ENCODE measurements at places on chromosomes 16 and 17. TPM values are rescaled to one million over a fixed set of nuclear protein-coding genes. Genes with fewer than 3 reads are reported as not detected.

- H3K4me1 ChIP-seq: peaks cover 33% of the 10 kb centered on the region
- no peak for DNase-seq
- H3K36me3 ChIP-seq: no peaks in the 10 kb centered on the region
- H3K27me3 ChIP-seq: no peaks in the 10 kb centered on the region
Observed at GRCh38 chr17:50211249-50212120, 10.1 kb upstream of the COL1A1 start.

GRCh38 chr17:896953-897661, 82.5 kb downstream of the NXN start:
- DNase-seq: no peak
- peaks cover 11% of the 10 kb centered on the region for H3K4me1 ChIP-seq
- H3K36me3 ChIP-seq: no peaks in the 10 kb centered on the region
- peak overlapping the region; percentile 68 for H3K27ac ChIP-seq
- no peaks in the 10 kb centered on the region for H3K27me3 ChIP-seq

DNA sequence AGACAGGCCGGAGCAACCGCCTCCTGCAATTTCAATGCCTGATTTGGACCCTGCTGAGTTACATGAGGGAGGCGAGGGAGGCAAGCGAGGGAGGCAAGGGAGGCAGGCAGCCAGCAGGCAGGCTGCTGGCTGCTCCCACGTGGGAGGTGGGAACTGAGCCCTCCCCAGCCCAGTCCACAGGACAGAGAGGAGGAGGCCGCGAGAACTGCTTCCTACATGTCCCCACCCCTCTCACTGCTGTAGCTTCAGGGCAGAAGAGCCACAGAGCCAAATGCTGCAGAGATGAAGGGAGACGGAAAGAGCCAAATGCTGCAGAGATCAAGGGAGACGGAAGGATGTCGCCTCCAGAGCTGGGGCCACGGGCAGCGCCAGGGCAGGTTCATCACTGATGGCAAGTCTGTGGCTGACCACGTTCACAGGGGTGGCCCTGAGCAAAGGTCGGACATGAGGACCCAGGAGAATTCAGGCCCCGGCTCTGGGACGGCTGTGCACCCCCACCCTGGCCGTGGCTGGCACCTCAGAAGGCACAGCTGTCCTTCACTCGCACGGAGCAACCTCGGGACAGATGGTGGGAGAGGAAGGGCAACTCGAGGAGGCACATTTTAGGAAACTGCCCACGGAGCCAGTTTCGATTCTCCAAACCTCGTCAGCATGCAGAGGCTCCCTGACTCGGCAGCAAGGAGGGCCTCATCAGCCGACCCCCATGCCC, 21.5 kb downstream of the RPH3AL start:
- H3K27me3 ChIP-seq: no peaks in the 10 kb centered on the region
- no peak overlapping the region for H3K27ac ChIP-seq
- no peaks in the 10 kb centered on the region for H3K36me3 ChIP-seq

- no peaks in the 10 kb centered on the region for H3K27me3 ChIP-seq
- H3K27ac ChIP-seq: no peak overlapping the region
- H3K4me1 ChIP-seq: no peaks in the 10 kb centered on the region
- no peak overlapping the region for H3K4me3 ChIP-seq
Observed at GRCh38 chr17:16941072-16942036, 30.6 kb downstream of the TNFRSF13B start.

DNA sequence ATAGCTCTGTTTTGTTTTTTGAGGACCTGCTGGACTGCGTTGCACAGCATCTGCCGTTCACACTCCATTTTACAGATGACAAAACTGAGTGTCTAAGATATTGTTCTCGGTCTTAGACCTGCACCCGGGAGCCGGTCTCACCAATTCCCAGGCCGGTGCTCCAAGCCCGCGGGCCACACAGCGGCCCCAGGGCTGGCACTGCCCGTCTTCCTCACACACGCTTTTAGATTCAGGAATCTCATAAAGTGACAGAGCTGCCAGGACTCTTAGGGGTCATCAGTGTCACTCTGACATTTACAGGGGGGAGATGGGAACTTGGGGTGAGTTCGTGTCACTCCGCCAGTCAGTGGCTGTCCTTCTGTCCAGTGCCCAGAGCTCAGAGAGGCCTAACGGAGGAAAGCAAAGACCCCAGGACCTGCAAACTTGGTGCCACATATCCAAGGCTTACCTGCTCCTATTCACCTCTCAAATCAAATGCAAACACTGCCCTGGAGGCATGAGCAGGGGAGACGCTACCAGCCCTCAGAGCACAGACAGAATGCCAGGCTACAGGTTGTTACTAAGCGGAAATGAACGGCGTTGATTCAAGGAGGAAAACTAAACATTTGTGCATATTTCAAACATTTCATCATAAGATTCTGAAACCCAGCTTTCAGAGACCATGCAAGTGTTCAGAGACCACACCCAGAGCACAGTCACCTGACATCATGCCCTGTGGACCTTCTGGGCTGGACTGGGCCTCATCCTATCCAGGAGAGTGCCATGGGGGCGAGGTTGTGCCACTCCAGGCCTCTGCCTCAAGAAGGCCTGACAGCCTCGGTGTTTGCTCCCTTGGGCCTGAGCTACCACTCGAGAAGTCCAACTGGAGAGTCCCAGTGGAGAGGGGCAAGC, 29.5 kb downstream of the TNFRSF13B start:
- no peaks in the 10 kb centered on the region for H3K36me3 ChIP-seq
- H3K27ac ChIP-seq: no peak overlapping the region
- H3K4me3 ChIP-seq: no peak overlapping the region
- H3K27me3 ChIP-seq: no peaks in the 10 kb centered on the region

- H3K4me3 ChIP-seq: no peak overlapping the region
- H3K27ac ChIP-seq: no peak overlapping the region
- no peaks in the 10 kb centered on the region for H3K27me3 ChIP-seq
- H3K4me1 ChIP-seq: no peaks in the 10 kb centered on the region
- DNase-seq: no peak
Observed at GRCh38 chr17:33049781-33050414, 58.3 kb downstream of the SPACA3 start.

The STX8 gene
- total RNA-seq: 51.8 TPM

DNA sequence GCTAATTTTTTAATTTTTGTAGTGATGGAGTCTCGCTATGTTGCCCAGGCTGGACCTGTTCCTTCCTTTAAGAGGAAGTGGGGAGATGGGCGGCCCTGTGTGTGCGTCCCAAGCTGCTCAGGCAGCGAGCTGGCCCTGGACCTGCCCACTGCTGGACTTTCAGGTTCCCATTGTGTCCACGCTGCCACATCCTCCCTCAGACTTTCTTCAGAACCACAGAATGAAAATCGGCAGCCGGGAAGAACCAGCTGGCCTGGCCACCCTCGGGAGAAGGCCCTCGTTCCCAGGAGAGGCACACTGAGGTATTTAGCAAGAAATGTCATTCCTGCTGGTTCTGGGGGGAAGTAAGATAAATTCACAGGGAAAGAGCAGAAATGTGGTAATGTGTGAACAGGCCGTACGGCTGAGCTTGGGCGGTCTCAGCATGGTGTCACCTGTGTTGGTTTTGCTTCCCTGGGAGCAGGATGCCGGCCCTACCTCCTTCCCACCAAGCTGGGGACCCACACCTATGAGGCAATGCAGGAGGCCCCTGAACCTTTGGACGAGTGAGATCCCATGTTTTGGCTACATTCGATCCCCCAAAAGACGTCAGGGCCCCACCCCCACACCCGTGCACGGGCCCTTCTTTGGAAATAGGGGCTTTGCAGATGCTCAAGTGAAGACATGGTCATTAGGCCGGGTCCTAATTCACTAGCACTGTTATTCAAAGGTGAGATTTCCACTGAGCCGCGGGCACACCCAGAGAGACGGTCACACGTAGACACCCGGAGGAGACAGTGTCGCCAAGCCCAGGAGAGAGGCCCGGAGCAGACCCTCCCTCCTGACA, 35.9 kb upstream of the ZNF469 start:
- H3K27ac ChIP-seq: no peak overlapping the region
- H3K27me3 ChIP-seq: no peaks in the 10 kb centered on the region
- no peak for DNase-seq
- no peaks in the 10 kb centered on the region for H3K36me3 ChIP-seq

GRCh38 chr17:65183736-65184135, 46.6 kb downstream of the RGS9 start:
- H3K27me3 ChIP-seq: no peaks in the 10 kb centered on the region
- H3K4me3 ChIP-seq: no peak overlapping the region
- H3K36me3 ChIP-seq: no peaks in the 10 kb centered on the region
- no peak for DNase-seq

The OR3A3 gene
- total RNA-seq: not detected

The PPP1R27 gene
- total RNA-seq: not detected

- no peak overlapping the region for H3K27ac ChIP-seq
- DNase-seq: no peak
- no peaks in the 10 kb centered on the region for H3K4me1 ChIP-seq
Observed at GRCh38 chr16:12324152-12324551, 347.6 kb downstream of the SNX29 start.

The CKLF gene
- 62.8 TPM for total RNA-seq

GRCh38 chr17:31561469-31562375, 170.2 kb downstream of the RAB11FIP4 start:
- H3K4me1 ChIP-seq: peaks cover 64% of the 10 kb centered on the region
- no peak for DNase-seq
- H3K4me3 ChIP-seq: no peak overlapping the region
- H3K36me3 ChIP-seq: no peaks in the 10 kb centered on the region

GRCh38 chr16:3038896-3039295, 2.2 kb upstream of the BICDL2 start:
- H3K27ac ChIP-seq: no peak overlapping the region
- peaks cover 12% of the 10 kb centered on the region for H3K27me3 ChIP-seq
- H3K4me1 ChIP-seq: peaks cover 7% of the 10 kb centered on the region
- no peak overlapping the region for H3K4me3 ChIP-seq

The MYH2 gene
- not detected for total RNA-seq

The MC1R gene
- total RNA-seq: 5.2 TPM

- no peaks in the 10 kb centered on the region for H3K4me1 ChIP-seq
- H3K36me3 ChIP-seq: peaks cover 51% of the 10 kb centered on the region
- H3K27ac ChIP-seq: no peak overlapping the region
- H3K4me3 ChIP-seq: no peak overlapping the region
- no peaks in the 10 kb centered on the region for H3K27me3 ChIP-seq
Observed at GRCh38 chr17:28878981-28879380, 18.6 kb downstream of the FLOT2 start.

- no peak overlapping the region for H3K4me3 ChIP-seq
- no peak overlapping the region for H3K27ac ChIP-seq
- H3K27me3 ChIP-seq: no peaks in the 10 kb centered on the region
- peaks cover 3% of the 10 kb centered on the region for H3K36me3 ChIP-seq
- no peak for DNase-seq
Observed at GRCh38 chr17:54935471-54935870, 33.0 kb downstream of the COX11 start.

- no peak overlapping the region for H3K27ac ChIP-seq
- H3K4me3 ChIP-seq: no peak overlapping the region
- H3K4me1 ChIP-seq: no peaks in the 10 kb centered on the region
- no peaks in the 10 kb centered on the region for H3K27me3 ChIP-seq
Observed at GRCh38 chr17:31788956-31789355, 70.1 kb downstream of the COPRS start.

- no peak overlapping the region for H3K27ac ChIP-seq
- H3K4me1 ChIP-seq: no peaks in the 10 kb centered on the region
- no peaks in the 10 kb centered on the region for H3K27me3 ChIP-seq
- DNase-seq: no peak
Observed at GRCh38 chr16:52501746-52502145, 45.2 kb downstream of the TOX3 start.

The SLC16A5 gene
- total RNA-seq: 61.7 TPM

GRCh38 chr17:13200671-13201070, 182.8 kb upstream of the ELAC2 start:
- H3K27me3 ChIP-seq: no peaks in the 10 kb centered on the region
- no peak overlapping the region for H3K27ac ChIP-seq
- H3K36me3 ChIP-seq: no peaks in the 10 kb centered on the region
- H3K4me3 ChIP-seq: no peak overlapping the region

The FOXO3B gene
- total RNA-seq: 4.6 TPM

- H3K4me3 ChIP-seq: no peak overlapping the region
- peaks cover 3% of the 10 kb centered on the region for H3K27me3 ChIP-seq
- peaks cover 11% of the 10 kb centered on the region for H3K36me3 ChIP-seq
- peaks cover 50% of the 10 kb centered on the region for H3K4me1 ChIP-seq
- DNase-seq: no peak
Observed at GRCh38 chr16:66930189-66930588, 4.0 kb downstream of the CIAO2B start.

GRCh38 chr17:81070541-81071246, 35.7 kb downstream of the BAIAP2 start:
- peaks cover 21% of the 10 kb centered on the region for H3K4me1 ChIP-seq
- DNase-seq: peak; percentile 70
- H3K4me3 ChIP-seq: no peak overlapping the region
- peaks cover 8% of the 10 kb centered on the region for H3K36me3 ChIP-seq
- no peaks in the 10 kb centered on the region for H3K27me3 ChIP-seq

The SULT1A4 gene
- total RNA-seq: 12.5 TPM

GRCh38 chr16:31094088-31094423, 541 bp downstream of the VKORC1 start:
- H3K36me3 ChIP-seq: peaks cover 10% of the 10 kb centered on the region
- no peaks in the 10 kb centered on the region for H3K27me3 ChIP-seq
- peaks cover 13% of the 10 kb centered on the region for H3K4me1 ChIP-seq
- peak overlapping the region; percentile 89 for H3K27ac ChIP-seq
- DNase-seq: no peak
- H3K4me3 ChIP-seq: peak overlapping the region; percentile 88
